ENCODE measurements at places on chromosomes 2 and 18.
A peak's percentile ranks its signal among the peaks of the same experiment; 100 is the strongest.

DNA sequence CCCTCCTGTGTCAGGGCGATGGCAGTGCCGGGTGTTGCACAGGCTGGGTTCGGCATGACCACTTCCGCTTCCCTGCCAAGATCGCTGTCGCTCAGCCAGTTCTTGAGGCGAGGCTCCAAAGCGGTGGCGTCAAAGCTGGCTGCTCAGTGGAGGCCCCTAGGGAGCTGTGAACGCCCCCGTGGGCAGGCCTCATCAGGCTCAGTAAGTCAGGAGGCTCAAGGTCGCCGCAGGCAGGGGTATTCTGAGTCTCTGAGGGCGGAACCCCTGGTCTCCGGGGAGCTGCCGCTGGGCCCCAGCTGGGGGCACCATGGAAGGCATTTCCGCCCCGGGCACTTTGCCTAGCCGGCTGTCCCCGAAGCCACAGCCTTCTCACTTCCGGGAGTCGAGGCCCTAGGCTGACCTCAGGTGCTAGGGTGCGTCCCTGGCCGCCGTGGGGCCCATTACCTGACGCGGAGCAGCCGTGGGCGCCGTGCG is 210.4 kb downstream of the SOCS6 start:
- no peak for DNase-seq

- peak; percentile 73 for DNase-seq
Observed at GRCh38 chr18:63322908-63323634, 3.5 kb upstream of the BCL2 start.

DNA sequence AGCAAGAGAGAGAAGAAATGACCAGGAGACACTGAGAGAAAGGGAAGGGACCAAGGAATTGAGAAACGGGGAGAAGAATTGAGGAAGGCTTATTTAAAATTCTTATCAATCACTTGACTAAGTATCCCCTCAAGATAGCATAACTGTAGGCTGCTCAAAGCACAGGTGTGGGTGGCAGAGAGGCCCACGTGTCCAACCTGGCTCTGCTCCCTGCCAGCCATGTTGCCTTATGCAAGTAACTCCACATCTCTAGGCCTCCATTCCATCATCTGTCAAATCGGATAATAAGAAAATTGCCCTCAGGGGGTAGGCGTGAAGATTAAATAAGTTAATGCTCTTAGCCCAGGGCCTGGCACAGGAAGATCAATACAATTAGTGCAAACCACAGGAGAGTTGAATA is 7.4 kb upstream of the NPAS2 start:
- DNase-seq: no peak

DNA sequence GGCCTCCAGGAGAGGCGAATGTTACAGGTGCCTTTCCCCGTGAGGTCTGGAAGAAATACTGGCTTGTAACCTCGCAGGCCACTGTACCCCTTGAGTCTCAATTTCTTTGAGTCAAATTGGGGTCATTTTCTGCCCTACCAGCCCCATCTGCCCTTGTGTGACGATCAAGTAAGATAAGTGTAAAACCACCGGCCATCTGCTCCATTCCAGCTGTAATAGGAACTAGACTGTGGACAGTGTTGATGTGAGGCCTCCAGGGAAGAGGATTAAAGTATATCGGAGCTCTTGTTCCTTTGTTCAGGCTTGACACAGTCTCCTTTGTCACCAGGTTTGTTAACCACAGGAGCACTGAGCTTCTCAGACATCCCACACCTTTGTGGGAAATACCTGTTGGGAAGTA is 65.6 kb downstream of the MRPS9 start:
- no peak for DNase-seq

DNA sequence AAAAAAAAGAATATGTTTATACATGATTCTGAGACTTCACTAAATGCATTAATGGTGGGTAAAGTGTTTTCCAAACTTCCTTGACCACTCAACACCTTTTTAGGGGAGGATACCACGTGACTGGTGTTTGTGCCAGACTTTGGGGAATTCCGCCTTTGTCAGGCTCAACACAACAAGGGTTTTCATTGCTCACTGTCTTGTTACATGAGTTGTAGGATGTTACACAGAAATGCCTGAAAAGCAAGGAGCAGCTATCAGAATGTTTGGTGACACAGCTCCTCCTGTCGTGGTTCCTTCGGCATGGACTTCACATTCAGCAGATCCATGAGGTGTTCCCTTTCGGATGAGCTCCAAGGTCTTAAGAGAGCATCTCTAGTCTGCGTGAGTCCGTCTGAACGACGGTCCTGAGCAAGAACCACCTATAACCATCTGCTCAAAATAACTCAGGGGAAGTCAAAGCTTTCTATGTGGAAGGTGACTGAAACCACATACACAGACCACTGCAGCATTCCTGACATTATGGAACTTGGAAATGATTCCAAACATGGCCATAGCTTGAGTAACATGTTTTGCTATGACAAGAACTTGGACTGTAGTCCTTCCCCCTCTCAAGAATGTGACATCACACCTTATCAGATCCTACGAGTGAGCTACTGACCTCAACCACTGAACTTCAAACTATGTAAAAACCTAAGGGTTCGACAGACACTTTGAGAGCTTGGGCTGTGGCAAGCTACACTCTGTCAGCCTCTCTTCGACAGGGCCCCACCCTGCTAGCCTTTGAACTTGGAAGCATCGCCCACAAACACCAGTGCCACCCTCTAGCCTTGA is 57.5 kb downstream of the MCFD2 start:
- peak; percentile 99 for DNase-seq

DNA sequence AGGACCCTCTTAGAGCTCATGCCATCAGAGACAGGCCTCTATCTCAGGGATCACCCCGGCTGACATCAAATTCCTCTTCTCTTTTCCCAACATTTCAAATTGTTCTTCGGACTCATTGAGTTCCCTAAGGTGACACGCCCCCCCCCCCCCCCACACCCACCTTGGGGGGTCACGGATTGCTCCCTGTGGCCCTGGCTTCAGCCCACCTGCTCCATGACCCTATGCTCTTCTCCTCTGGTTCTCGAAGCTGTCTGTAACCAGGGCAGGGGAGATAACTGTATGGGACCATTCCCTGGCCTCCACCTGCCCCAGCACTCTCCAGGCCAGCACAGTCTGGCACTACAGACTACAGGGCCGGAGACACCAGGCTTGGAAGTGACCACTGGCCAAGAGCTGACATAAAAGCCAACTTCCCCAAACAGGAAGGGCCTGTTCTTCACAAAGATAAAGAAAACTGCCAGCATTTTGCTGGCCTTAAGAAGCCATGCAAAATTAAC is 7.1 kb downstream of the MTERF4 start:
- DNase-seq: no peak

DNA sequence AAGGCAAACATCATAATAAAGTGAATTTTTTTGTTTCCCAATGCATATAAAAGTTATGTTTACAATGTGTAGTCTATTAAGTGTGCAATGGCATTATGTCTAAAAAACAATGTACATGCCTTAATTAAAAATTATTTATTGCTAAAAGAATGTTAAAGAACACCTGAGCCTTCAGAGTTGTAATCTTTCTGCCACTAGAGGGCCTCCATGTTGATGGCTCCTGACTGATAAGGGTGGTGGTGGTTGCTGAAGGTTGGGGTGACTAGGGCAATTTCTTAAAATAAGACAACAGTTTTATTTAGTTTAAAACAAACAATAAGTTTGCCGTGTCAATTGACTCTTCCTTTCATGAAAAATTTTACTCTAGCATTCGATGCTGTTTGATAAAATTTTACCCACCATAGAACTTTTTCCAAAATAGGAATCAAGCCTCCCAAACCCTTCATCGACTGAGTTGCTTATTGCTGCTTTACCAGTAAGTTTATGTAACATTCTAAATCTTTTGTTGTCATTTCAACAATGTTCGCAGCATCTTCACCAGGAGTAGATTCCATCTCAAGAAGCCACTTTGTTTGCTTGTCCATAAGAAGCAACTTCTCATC is 32.3 kb downstream of the MAP3K2 start:
- no peak for DNase-seq

GRCh38 chr2:3251946-3252345 is 125.7 kb downstream of the EIPR1 start:
- DNase-seq: no peak
